ENCODE measurements at places on chromosomes 13 and 19.

DNA sequence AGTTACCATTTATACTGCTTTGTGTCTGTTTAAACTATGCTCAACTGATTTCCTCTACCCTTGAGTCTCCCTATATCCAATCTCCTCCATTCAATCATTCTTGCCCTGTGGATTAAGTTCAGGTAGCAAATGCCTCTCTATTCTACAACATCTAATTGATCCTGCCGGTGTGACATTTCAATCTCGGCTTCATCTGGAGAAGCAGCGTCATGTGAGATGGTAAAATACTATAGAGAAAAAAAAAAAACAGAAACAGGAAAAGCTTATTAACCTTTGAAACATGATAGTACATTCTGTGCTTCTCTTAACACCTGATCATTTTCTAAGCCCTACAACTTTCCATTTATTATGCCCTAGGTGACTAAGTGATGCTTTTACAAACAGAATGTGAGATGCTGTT, 89.4 kb downstream of the KCTD12 start:
- no peak for DNase-seq

- DNase-seq, result no peak
Measured at GRCh38 chr13:59368693-59369092, 795.0 kb downstream of the DIAPH3 start.

GRCh38 chr13:98236197-98236596, 59.1 kb upstream of the RNF113B start:
- DNase-seq, result no peak

DNA sequence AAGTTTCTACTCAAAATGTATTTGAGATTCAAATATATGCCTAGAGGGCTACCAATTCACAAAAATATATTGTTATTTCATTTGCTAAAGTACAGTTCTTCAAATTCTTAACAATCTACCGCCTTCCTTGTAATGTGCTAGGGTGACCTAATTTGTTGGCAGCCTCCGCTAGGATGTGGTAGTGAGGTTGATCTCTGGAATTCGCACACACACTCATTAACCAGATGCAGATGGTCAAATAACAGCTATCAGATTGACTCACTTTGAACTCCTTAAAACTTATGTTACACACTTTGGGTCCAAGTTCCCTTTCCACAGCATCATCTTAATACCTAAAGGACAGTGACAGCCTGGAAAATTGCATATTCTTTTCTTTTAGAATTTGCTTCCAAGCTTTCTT, 367.3 kb downstream of the DCT start:
- DNase-seq, result no peak

DNA sequence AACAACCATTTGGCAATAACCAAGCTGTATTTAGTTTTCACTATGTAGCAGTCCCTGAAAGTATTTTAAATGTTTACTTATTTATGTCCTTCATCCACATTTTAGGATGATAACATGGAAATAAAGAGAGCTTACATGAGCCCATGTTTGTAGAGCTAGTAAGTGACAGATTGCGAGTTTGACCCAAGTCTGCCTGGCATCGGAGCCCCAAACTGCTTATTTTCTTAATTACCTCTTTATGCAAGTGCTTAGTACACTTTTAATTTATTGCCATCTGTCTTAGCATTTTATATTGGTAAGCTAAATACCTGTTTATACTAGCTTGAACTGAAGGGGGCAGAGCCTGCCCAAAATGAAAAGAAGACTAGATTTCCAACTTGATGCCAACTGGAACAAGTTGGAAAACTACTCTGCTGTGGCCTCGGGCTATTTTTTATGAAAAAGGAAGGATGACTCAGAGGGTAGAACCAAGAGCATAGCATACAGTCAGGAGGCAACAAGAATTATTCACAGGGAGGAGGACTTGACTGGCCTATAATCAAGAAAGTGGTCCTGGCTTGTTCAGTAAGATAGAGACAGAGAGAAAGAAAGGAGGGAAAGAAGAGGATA, 150.2 kb downstream of the NDFIP2 start:
- no peak for DNase-seq

- no peak for DNase-seq
Measured at GRCh38 chr19:50422397-50423278, 3.9 kb downstream of the SPIB start.

- DNase-seq, result no peak
Measured at GRCh38 chr19:14106840-14107239, 10.7 kb downstream of the PRKACA start.

DNA sequence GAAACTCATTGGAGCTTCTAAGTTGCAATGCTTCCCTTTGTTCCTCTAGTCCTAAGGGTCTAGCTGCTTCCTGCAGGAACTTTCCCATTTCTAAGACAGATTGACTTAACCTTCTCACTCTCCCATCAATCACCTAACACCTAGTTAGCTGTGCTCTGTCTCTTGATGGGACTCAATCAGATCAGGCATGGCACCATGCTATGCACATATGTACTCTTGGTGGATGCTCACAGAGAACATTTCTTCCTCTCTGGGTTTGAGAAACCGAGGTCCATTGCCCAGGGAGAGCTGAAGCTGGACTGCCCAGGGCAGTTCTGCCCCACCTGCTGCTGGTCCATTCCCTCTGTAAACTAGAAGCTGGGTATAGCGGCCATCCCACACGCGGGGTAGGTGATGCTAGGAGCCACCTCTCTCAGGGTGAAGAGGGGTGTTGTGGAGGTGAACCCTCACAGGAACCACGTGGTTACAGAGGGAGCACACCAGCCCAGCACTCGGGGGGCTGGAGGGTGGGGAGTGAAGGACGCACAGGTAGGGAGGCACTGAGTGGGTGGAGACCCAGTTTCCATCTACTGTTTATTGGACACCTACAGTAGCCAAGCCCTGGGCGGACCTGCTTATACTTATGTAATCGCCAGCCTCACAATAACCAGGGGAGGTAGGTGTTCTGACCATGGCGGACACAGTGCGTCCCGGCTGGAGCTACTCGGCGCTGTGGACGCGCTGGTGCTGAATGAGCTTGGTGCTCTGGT, 3.1 kb upstream of the UBE2M start:
- DNase-seq, result no peak

DNA sequence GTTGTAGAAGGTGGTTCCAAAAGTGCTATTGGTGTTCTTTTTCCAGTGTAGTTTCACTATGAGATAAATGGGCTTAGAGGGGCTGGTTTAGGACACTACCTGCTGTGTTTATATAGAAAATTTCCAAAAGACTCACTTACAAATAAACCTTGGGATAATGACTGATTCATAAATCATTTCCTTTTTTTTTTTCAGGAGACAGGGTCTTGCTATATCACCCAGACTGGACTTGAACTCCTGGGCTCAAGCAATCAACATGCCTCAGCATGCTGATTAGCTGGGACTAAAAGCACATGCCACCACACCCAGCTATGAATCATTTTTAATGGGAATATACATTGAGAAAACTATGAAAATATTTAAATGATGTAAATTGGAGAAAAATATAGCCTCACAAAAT, 376.6 kb downstream of the PCDH9 start:
- DNase-seq, result no peak

- no peak for DNase-seq
Measured at GRCh38 chr19:51780270-51780669, 14.7 kb upstream of the FPR3 start.

DNA sequence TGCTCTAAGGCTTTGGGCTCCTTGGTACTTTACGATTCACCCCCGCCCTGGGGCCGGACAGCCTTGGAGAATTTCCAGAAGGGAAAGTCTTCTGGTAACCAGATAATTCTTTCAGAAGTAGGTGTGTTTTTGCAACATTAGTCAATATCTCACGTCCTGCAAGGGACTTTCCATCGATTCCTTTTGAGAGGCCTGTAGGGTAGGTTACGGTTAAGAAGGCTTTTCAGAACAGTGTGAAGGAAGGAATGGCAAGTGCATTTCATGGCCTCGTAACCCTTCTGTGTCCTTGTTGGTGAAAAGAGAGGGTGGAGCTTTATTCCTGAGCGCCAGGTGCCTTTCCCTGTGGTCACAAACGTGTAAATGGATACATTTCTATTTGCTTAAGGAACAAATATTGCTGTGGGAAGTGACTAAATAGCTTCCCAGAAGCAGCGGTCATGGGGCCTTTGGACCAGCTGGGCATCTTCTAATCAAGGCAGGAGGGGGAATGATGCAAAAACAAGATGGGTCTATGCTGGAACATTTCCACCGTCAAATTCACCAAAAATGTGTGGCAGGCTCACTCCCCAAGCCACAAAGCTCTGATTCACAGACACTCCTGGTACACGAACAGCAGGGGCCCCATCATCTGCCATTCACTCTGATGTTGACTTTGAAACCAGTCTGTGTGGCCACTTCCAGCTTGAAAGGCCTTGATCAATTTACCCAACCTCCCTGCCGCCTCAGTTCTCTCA, 99.2 kb downstream of the ANKRD10 start:
- no peak for DNase-seq

DNA sequence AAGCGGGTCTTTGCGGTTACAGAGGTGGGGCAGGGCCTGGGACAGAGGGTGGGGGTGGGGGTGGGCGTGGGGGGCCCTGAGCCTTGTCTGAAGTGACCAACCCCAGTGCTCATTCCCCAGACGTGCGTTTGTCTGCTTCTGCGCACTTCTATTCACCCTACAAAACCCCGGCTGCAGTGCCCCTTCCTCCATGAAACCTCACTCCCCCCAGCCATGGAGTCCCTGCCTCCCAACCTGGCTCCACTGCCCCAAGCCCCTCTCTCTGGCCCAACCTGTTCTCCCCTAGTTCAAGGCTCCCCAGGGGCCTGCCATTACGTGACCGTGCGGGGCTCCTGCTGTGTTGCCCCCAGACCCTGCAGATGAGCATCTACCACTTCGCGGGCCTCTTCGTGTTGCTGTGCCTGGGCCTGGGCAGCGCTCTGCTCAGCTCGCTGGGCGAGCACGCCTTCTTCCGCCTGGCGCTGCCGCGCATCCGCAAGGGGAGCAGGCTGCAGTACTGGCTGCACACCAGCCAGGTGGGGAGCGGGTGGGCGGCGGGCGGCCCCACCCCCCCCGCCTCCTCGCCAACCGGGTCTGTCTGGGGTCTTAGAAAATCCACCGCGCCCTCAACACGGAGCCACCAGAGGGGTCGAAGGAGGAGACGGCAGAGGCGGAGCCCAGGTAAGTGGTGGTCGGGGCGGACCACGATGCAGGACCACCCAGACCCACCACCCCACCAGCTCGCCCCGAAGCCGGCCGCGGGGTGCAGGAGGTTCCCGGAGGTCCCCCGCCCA, 8.2 kb downstream of the GRIN3B start:
- DNase-seq, result no peak

- no peak for DNase-seq
Measured at GRCh38 chr19:8212212-8212611, 3.0 kb downstream of the CERS4 start.

GRCh38 chr19:27972291-27973040, 1240.5 kb downstream of the UQCRFS1 start:
- no peak for DNase-seq

DNA sequence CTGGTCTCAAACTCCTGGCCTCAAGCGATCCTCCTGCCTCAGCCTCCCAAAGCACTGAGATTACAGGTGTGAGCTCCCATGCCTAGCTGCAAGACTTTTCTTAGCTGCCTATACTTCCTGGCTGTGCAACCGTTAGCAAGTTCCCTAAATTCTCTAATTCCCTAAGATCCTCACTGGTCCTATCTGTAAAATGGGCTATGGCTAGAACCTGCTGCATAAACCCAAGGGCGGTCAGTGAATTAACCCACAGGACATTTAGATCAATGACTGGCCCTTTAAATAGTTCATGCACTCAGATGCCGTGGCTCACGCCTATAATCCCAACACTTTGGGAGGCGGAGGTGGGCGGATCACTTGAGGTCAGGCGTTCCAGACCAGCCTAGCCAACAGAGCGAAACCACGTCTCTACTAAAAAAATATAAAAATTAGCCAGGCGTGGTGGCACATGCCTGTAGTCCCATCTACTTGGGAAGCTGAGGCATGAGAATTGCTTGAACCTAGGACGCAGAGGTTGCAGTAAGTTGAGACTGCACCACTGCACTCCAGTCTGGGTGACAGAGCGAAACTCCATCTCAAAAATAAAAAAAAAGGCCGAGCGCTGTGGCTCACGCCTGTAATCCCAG, 4.1 kb upstream of the C19orf53 start:
- no peak for DNase-seq

- DNase-seq, result no peak
Measured at GRCh38 chr19:5929625-5930024, 15.6 kb downstream of the CAPS start.

- no peak for DNase-seq
Measured at GRCh38 chr13:41995946-41996345, 35.0 kb upstream of the VWA8 start.

DNA sequence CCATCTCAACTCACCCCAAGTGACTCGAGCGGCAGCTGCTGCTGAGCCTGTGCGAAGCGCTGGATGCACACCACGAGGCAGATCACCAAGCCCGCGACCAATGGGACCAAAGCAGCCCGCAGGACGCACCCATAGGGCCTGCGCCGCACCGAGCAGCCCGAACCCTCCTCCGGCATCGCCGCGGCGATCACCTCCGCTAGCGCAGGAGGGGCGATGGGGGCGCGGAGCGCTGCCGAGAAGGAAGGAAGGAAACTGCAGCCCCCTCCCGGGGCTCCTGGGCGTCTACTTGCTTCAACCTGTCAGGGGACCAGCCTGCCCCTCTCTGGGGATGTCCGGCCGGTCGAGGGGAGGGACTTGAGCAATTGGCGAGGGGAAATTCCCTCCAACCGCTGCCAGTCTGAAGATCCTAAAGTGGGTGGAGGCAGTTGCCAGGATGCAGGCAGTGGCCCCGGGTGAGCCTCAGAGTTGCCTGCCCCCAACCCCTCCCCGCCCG, at the start of gene CD70:
TSS of gene CD70 (minus strand) at position 324 of the 493 bp plus-strand sequence. CDS start at position 176, 148 bp downstream.
- DNase-seq, result no peak

DNA sequence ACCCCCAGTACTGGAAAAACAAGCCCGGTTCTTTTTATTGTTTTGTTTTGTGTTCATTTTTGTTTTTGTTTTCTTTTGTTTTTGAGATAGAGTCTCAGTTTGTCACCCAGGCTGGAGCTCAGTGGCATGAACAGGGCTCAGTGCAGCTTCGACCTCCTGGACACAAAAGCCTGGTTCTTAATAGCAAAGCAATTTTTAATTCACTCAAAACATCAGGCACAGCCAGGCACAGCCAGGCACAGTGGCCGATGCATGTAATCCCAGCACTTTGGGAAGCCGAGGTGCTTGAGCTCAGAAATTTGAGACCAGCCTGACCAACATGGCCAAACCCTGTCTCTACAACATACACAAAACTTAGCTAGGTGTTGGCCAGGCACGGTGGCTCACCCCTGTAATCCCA, 30.7 kb downstream of the INSR start:
- DNase-seq, result no peak

GRCh38 chr19:46944918-46945628, 74.6 kb upstream of the NPAS1 start:
- DNase-seq, result no peak

GRCh38 chr19:46218160-46218559, 11.4 kb upstream of the IGFL1 start:
- DNase-seq, result no peak

DNA sequence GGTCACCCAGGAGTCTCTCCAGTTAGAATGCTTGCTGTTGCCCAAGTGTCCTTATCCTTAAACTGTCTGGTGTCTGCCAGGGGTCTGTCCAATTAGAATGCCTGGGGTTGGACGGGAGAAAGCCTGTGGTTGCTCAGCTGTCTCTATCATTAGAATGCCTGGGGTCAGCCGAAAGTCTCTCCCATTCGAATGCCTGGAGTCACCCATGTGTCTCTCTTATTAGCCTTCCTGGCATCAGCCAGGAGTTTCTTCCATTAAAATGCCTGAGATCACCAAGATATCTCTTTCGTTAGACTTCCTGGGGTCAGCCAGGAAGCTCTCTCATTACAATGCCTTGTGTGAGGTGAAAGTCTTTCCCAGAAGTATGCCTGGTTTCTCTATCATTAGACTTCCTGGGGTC, 1521.0 kb downstream of the UQCRFS1 start:
- no peak for DNase-seq
